ENCODE measurements at places on chromosomes 7 and 10.

DNA sequence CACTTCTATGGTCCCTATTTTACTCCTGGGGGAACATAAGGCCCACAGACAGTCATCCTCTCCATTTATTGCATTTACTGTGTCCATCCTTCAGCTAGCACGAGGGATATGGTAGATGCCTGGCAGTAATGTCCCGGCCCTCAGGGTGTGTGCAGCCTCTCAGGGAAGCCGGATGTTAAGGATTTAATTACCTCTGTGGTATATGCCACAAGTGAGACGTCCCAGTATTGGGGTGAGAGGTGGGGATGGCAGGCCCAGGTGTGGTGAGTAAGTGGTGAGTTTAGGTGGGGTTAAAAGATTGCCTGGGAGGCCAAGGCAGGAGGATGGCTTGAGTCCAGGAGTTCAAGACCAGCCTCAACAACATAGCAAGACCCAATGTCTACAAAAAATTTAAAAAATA lies 144.9 kb downstream of the SH3PXD2A start:
- no peak for DNase-seq

GRCh38 chr10:99084161-99084560 lies 151.5 kb downstream of the HPSE2 start:
- DNase-seq, result no peak

DNA sequence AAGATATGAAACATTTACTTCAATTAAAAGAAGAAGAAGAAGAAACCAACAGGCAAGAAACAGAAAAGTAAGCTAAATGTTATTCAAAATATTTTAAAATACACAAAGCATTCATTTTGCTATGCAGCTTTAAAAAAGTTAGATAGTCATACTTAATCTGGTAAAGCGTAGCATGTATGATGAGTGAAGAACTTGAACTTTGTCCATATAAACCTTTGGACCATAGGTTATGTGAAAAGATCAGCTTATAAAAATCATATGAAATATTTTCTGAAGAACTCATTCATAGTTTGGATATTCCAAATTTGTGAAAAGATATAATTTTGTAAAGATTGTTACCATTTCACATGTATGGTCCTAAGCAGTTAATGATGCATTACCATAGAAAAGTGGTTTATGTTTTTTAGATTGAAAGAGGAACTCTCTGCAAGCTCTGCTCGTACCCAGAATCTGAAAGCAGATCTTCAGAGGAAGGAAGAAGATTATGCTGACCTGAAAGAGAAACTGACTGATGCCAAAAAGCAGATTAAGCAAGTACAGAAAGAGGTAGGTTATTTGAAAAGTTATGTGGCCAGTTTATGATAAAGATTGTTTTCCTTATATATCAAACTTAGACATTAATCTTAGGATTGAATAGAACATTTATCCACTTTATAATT lies 37.3 kb downstream of the KIF20B start:
- DNase-seq, result no peak

- no peak for DNase-seq
Measured at GRCh38 chr7:73833251-73833919, 2.6 kb downstream of the CLDN4 start.

DNA sequence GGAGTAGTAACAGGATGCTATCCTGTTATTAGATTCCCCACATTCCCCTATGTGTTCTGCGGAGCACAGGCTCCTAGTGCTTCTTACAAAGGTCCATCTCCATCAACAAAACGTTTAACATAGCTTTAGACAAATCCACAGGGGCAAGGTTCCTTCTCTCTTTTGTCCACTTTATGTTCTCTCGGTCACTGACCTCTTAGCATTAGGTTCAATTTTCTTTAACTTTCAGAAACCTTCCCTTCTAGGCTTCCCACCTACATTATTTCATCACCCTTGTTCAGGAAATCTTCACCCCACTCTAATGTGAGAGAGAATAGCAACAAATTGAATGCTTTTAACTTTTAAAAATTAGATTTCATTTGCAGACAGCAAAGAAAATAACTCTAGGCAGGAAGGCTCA lies 84.9 kb downstream of the DOCK4 start:
- DNase-seq, result no peak

- DNase-seq, result no peak
Measured at GRCh38 chr7:69256634-69257081, 341.6 kb upstream of the AUTS2 start.

GRCh38 chr7:32591938-32592337 lies 96.6 kb downstream of the AVL9 start:
- no peak for DNase-seq

DNA sequence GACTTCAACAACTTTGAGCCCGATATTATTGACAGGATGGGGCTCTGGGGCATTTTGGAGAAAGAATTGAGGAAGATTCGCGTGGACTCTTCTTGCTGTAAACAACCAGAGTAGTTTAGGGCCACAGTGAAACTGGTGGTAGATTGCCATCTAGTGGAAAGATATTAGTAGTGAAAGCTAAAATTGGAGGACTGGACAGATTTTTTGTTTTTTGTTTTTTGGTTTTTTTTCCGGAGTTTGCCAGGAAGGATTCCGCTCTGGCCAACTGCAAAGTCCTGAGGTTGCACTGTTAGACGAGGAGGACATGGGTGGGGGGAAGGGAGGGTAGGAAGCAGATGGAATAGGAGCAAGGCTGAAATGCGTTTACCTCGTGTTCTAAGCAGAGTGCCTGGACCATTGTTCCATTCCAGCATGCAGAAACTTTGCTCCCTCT lies 11.7 kb downstream of the NOBOX start:
- no peak for DNase-seq

- no peak for DNase-seq
Measured at GRCh38 chr10:31028081-31028480, 3.6 kb downstream of the ZNF438 start.

GRCh38 chr7:11060893-11061292 lies 87.2 kb downstream of the PHF14 start:
- DNase-seq, result no peak

GRCh38 chr7:149838992-149839408 lies 825 bp downstream of the ZNF862 start:
- DNase-seq, result no peak

GRCh38 chr7:149297034-149297755 lies 35.2 kb downstream of the ZNF783 start:
- peak; percentile 35 for DNase-seq

DNA sequence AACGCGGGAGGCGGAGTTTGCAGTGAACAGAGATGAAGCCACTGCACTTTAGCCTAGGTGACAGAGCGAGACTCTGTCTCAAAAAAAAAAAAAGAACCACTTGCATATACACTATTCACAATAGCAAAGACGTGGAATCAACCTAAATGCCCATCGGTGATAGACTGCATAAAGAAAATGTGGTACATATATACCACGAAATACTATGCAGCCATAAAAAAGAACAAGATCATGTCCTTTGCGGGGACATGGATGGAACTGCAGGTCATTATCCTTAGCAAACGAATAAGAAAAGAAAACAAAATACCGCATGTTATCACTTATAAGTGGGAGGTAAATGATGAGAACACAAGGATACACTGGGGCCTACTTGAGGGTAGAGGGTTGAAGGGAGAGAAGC lies 39.5 kb downstream of the EGFR start:
- no peak for DNase-seq

DNA sequence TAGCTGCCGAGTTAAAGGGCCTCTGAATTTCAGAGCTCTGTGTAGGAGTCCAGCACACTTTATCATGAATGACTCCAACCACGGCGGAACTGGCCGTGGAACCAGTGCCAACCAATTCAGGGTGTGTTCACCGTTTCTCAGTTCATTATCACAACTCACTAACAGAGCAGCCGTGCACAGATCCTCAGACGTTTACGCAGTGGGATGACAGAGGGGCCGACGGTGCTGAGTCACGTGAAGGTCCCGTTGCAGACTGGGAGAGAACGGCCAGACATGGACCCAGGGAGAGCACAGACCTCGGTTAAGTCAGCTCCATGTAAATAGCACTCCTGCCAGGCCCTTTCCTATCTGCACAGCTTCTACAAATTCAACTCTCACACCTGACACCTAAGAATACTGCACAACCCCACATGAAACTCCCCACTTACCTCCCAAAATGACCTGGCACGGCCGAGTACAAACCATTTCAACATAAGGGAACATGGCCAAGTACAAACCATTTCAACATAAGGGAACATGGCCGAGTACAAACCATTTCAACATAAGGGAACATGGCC lies 95.5 kb downstream of the DIP2C start:
- DNase-seq, result no peak

- DNase-seq, result peak; percentile 74
Measured at GRCh38 chr10:109978481-109978880, 29.3 kb upstream of the ADD3 start.

GRCh38 chr10:90993340-90993739 lies 72.5 kb upstream of the ANKRD1 start:
- no peak for DNase-seq

- no peak for DNase-seq
Measured at GRCh38 chr7:75789361-75789924, 17.4 kb upstream of the CCL26 start.

GRCh38 chr10:99532687-99533495 lies at the start of gene NKX2-3:
TSS of gene NKX2-3 (plus strand) at chr10:99532942. CDS start at chr10:99533132, 190 bp downstream.
- DNase-seq, result peak; percentile 84

GRCh38 chr10:97056003-97056630 lies 129.6 kb downstream of the SLIT1 start:
- no peak for DNase-seq

DNA sequence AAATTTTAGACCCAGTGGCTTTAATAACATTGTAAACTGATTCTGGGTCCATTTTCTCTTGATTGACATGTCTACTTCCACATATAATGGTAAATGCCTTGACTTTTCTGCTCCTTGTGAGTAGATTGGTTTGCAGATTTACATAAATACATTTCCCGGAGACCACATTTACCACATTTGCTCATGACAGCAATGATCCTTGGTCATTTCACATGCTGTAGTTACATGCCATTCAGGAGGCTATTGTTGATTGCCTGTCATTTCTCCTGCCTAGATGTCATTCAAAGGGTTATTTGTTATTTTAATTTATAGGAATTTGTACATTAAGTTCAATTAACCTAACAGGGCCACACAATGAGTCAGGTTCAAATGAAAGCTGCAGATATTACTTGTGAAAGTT lies 280.5 kb downstream of the CNTNAP2 start:
- DNase-seq, result no peak

GRCh38 chr7:77826300-77826699 lies 27.7 kb downstream of the PHTF2 start:
- no peak for DNase-seq

DNA sequence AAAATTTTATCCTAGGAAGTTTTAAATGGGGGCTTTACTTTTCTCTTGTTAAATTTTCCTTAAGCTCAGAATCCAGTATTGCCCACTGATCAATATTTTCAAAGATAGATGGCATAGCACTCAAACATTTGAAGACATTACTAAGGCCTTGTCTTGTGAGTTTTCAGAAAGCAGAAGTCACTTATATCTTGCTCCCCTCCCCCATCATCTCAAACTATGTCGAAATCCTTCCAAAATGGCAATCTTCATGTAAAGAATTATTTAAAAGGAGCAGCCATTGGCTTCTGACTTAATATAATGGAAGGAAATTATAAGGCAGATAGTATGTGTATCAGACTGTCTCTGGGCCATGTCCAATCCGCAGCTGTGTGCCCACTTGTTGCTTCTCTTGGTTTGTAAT lies 553.5 kb upstream of the C7orf33 start:
- DNase-seq, result no peak

DNA sequence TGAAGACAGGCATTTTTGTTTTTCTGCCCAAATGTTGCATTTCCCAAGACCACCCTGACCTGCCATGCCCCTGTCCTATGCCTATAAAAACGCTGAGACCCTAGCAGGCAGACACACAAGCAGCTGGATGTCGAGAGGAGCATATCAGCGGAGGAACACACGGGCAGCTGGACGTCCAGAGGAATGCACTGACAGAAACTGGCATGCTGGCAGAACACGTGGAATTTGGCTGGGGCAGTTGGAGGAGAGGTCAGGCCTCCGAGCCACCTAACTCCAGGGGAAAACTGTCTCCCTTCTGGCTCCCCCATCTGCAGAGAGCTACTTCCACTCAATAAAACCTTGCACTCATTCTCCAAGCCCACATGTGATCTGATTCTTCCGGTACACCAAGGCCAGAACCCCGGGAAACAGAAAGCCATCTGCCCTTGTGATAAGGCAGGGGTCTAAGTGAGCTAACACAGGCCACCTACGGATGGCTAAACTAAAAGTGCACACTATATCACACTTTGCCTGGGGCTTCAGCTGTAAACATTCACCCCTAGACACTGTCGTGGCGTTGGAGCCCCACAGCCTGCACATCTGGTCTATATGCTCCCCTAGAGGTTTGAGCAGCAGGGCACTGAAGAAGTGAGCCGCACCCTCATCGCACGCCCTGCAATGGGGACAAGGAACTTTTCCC lies 10.0 kb upstream of the CDHR3 start:
- no peak for DNase-seq

DNA sequence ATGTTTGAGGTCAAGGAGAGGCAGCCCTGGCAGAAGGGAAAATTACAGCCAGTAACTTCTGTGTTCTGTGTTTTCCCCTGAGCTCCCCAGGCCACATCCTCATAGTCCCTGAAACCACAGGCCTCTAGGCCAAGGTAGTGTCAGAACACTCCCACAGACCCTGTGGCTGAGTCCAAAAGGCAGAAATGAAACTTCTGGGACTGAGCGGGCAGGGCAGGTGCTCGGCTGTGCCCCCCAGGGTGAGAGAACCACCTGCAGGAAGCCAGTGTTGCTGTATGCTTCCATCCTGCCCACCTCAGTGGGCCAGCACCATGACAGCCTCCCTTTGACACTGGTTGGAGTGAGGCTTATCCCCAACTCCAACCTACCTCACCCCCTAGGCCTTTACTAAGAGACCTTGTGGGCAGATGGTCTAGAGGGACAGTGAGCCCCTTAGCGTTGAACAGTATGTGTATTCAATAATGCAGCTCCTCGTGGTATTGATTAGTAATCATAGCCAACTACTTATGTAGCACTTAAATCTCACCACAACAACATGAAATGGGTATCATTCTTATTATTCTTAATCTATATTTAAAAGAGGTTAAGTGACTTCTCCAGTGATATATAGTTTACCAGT lies 30.3 kb downstream of the PIK3CG start:
- peak; percentile 18 for DNase-seq

DNA sequence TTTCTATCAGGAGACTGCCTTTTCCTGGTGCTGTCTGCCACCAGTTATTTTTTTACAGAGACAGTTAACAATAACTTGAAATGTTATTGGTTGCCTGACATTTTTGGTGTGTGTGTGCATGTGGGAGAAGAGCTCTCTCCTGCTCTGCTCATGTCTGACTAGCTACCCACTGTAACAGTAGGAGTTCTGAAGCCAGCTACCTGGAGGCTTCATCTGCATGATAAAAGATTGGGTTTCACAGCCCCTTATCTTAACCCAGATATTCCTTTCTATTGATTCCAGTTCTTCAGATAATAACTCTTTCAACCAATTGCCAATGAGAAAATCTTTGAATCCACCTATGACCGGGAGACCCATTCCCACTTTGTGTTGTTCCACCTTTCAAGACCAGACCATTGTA lies 237.4 kb upstream of the PPP1R3A start:
- no peak for DNase-seq

DNA sequence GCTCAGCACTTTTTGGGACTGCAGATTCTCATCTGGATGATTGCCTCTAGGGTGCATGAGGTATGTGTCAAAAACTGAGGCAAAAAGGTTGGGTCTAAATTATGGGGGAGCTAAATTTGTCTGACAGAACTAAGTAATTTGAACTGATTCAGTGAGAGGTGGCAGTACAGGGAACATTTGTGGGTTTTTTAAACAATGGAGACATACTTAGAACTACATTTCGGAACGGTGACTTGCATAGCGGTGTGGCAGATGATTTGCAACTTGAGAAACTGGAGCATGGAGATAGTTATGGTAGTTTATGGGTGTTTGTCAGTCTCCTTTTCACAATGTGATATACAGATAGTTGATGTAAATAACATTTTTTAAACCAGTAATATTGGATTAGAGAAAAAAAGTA lies 14.6 kb downstream of the TBC1D12 start:
- no peak for DNase-seq

- no peak for DNase-seq
Measured at GRCh38 chr10:131955591-131956340, 26.0 kb downstream of the BNIP3 start.

All from stimulated activated CD4-positive, alpha-beta T cell treated with anti-CD3 and anti-CD28 coated beads, Interleukin-15, amount 100 ng/mL, for 24 hours (primary cell).